Suppressor macrophage treated with lipopolysaccharide for 1 hour (primary cell): ENCODE measurements at places on chromosomes 11 and 22.

DNA sequence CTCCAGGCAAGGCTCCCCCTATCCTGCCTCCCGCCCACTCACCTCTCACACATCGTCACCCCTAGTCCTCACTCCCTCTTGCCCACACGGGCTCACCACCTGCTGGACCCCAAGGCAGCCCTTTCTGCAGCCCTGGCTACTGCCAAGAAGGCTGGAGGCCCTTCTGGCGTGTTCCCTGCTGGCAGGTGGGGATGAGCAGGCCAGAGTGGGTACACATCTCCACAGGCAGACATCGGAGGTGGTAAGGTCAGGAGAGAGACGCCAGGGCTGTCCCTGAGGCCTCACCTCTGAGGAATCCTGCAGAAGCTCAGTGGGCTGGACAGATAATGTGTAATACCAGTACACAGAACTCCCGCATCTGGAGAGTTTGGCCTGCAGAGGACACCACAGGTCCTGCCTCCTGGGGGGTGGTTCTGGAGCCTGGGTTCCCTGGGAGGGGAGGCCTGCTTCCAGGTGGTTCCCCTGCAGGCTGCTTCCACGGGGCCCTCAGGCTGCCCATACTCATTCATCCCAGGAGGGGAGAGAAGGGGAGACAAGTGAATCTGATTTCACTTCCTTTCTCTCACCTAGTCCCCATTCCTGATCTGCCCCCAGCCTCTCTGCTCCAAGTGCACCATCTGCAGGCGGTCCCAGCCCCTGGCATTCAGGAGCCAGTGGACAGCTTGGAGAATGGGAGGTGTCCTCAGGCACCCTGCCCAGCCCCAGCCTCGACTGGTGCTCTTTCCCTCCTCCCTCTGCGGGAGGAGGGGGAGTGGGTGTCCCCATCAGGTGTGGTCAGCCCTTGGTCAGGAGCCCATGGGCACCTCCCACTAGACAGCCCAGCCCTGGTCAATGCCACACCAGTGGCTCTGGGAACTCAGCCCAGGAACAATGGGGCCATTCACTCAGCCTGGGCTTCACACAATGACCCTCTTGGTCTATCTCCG, 6.1 kb upstream of the CHST1 start:
- DNase-seq = no peak

- DNase-seq = no peak
Observed at GRCh38 chr11:134471087-134471715, 59.2 kb upstream of the B3GAT1 start.

- DNase-seq = no peak
Observed at GRCh38 chr11:130606781-130607511, 158.5 kb downstream of the ADAMTS15 start.

DNA sequence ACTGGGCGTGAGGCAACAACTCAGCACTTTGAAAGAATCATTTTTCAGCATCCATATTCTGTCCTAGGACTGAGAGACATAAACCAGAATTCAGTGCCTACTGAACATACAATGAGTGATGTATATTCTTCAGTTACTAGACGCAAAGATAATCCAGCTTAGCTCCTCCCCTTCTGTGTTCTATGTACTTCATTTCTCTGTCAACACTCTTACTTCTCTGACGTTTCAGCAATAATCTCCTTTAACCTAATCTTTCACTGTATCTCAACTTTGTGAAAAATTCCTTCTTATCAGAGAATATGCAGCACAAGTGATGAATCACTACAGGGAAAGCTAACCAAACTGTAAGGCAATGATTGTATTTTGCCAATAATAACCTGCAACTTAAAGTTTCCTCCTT, 2.5 kb upstream of the OR51B5 start:
- DNase-seq = no peak

DNA sequence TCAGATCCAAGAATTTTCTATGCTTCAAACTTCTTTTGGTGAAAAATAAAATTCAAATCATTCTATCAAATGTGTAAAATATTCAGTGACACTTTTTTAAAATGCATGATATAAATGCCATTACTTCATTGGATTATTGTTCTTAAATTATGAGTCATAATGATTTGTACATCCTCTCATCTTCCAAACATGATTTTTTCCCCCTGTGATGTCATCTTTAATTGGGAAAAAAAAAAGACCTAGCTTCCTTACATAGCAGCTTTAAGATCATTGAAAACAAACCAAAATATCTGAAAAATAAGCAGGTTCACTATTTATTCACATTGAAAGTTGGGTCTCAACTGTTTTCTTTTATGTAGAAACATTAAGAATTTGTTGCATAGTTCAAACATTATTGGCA, 1549.4 kb downstream of the LRRC4C start:
- DNase-seq = no peak

- DNase-seq = no peak
Observed at GRCh38 chr22:39738746-39739145, 154.8 kb downstream of the ENTHD1 start.

GRCh38 chr22:29121124-29121523, 48.3 kb downstream of the KREMEN1 start:
- DNase-seq = no peak
